CMK (cell line): ENCODE measurements at places on chromosomes 2 and 18.

- no peak for DNase-seq
Observed at GRCh38 chr2:19873014-19873413, 28.8 kb downstream of the TTC32 start.

DNA sequence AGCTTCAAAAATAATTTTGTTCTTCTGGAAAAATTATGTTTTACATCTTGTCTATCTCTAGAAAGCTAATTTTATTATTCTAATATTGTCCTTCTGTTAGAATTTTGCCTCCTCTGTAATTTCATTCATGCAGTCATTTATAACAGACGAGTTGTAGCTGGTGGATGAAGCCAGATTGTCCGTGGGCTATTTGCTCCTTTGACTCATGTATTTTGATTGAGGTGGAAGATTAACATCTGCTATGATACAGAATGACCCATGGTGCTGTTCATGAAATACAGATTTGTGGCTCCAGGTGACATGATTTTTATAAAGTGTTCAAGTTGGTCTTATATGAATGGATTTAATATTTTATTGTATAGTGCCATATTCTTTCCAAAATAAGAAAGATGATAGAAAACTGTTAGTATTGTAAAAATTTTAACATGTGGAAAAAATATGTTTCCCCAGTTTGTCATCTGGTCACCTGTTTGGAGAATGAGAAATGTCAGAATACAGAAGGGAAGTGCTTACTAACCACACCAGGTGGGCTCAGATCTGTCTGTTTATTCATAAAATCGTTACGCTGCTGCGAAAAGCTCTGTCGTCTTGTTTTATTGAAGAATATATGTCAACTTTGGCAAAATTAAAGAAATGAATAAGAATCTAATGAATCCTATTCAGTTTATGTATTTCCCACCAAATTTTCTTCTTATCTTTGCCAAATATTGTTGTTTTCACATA is 20.4 kb upstream of the L3MBTL4 start:
- DNase-seq = no peak

GRCh38 chr18:59512025-59512755 is 153.1 kb upstream of the LMAN1 start:
- DNase-seq = no peak

DNA sequence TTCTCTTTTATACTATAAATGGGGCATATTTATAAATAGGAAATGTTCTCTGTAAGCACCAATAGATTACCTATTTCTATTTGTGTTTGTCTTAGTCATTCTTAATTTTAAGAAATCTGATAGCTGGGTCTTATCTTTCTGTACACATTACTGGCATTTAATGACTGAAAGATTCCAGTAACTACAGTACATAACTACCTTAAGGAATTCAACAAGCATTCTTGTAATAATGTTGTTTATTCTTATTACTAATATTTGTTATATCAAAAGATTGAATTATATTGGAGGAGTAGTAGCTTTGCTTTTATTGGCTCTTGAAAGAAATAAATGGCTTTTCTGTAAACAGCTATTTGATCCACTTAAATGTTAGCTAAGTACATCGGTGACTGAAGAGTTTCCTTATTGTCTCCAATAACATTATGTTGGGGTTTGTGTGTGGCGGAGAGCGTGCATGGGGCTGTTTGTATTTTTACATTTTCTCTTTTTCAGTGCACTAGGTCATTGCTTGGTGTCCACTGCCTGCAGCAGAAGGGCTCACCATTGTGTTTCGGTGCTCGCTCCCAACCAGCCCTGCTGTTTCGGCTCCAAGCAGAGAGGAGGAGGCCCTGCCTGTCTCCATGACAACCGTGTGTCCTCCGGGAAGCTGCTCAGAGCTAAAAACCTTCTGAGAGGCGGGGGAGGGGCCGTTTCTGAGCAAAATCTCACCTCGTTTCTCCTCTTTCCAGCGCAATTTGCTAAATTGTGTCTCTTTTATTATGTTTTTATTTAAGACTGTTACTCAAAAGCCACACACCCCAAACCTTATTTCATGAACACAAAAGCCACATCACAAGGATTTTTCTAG is 112.5 kb upstream of the SLC38A11 start:
- no peak for DNase-seq

DNA sequence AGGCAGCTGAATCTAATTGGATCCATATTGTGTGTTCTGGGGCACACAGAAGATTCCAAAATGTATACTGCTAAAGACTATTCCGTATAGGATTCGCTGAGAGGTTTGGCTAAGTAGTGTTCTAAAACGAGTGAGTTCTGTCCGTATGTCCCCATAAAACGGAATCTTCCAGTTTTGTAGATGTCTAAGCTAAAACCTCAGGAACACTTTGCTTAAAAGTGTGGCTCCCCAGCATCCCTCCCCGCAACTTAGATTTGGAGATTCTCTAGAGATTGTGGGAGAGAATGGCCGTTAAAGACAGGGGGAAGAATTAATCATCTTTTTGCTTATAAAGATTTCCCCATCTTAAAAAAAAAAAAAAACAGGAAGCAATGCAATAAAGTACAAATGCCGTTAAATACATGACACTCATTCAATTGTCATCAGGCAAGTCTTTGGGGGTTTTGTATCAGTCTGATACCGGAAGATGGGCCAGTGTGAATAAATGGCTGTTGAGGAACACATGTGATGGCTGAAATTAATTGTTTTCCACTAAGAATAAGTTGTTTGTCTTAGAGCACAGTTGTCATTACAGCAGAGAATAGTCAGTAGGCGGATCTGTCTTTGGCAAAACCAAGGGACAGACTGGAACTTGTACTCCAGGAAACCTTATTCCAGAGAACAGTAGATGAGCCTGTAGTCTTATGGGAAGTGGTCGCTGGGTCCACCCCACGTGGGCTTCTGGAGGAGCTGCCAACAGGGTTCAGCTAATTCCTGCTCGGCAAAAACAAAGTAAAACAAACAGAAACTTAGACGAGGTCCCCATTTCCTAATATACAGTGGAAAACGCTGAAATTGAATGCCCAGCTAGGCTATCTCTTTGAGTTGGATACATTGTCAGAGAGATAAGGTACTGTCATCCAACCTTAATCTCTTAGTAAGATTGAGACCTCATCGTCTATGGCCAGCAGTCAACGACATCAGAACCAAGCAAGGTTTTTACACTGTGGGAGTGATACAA is 1.7 kb downstream of the EMILIN2 start:
- DNase-seq = no peak

- DNase-seq = no peak
Observed at GRCh38 chr2:15906778-15907177, 33.6 kb upstream of the MYCN start.

DNA sequence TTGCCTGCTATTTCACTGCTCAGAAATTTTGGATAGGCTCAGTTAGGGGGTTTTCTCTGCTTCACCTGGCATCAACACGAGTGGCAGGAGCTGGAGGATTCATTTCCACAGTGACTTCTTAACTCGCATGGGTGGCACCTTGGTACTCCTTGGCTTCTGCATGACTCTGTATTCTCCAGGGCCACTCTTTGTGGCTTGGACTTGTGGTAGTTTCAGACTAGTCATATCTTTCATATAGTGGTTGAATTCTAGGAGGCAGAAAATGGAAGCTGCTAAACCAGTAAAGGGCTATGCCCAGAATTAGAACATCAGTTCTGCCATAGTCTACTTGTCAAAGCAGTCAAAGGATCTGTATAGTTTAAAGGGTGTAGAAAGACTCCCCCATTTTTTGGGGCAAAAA is 6.8 kb downstream of the MAIP1 start:
- DNase-seq = no peak

- peak; percentile 72 for DNase-seq
Observed at GRCh38 chr2:237512774-237513466, 25.9 kb downstream of the MLPH start.

DNA sequence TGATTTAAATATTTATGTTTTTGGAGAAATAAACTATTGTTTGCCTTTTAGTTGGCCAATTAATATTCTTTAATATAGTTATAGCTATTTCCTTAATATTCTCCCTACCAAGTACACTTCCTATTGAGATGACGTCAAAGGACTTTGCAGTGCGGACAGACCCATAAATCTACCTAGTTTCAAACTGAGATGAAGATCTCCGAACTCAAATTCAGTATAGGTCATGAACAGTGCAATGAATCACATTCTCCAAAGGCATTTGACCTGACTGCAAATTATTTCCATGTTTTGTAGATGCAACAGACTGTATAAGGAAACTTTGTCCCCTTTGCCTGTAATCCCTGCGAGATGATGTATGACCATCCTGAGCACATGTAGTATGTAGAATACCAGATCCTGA is 342.6 kb upstream of the FIGN start:
- DNase-seq = no peak

DNA sequence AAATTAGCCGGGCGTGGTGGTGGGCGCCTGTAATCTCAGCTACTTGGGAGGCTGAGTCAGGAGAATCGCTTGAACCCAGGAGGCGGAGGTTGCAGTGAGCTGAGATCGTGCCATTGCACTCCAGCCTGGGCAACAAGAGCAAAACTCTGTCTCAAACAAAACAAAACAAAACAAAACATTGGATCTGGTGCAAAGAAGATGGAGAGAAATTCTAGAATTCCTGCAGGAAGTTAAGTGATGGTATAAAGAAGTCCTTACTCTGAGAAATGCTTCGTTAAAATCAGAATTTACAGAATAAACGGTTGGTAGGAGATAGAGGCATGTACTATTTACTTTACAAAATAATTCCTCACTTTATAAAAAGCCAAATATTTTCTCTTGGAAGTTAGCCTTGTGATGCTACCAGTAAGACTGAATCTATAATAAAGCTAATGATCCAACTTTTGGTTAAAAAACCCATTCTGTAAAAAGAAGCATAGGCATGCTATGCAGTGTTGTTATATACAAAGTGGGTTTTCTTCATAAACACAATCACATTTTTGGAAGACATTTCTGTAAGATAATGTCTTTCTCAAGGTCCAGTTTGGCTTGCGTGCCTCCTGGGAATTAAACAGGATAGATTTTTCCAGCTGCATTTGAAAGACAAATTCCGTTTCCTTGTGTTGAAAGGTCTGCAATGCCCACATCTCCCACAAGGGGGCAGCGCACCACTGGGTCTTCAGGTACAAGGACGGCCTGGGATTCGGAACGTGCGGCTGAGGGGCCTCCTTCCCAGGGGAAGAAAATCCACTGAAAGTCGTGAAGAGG is 35.6 kb upstream of the PNO1 start:
- DNase-seq = peak; percentile 65

GRCh38 chr2:233992513-233993217 is 57.8 kb upstream of the SPP2 start:
- no peak for DNase-seq

DNA sequence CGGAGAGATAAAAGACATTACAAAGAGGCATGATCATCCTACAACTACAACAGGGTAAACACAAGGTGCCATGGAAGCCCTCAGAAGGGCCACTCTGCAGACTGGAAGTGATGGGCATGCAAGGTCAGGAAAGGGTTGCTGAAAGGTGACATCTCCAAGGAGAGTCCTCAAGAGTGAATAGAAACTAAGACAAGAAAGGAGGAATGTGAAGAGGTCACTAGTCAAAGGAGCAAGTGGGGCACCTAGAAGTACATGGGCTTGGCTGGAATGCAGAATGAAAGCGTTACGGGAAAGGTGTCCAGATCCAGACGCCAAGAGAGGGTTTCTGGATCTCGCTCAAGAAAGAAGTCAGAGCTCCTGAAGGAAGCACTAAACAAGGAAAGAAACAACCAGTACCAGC is 314.3 kb downstream of the NBAS start:
- no peak for DNase-seq

DNA sequence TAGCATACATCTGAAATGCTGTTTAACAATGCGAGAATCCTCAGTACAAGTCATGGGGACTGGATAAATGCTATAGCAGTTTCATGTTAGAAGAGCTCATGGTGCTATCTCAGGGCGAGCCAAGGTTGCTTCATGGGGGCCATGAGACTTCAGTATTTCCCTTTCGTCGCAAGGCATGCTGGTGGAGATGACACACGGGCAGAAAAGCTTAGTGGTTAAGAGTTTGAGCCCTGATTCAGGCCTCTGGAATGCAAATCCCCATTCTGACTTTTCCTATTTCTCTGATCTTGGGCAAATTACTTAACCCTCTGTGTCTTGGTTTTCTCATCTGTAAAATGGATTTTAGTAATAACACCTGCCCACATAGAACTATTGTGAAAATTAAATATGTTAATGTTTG is 57.4 kb upstream of the EPHA4 start:
- no peak for DNase-seq

GRCh38 chr18:79933765-79934164 is 17.7 kb downstream of the SLC66A2 start:
- DNase-seq = no peak

GRCh38 chr2:203782262-203782976 is 76.0 kb downstream of the CD28 start:
- DNase-seq = peak; percentile 24

GRCh38 chr2:19799881-19800780 is 101.7 kb downstream of the TTC32 start:
- DNase-seq = no peak

- no peak for DNase-seq
Observed at GRCh38 chr2:67628892-67629291, 231.8 kb downstream of the ETAA1 start.

DNA sequence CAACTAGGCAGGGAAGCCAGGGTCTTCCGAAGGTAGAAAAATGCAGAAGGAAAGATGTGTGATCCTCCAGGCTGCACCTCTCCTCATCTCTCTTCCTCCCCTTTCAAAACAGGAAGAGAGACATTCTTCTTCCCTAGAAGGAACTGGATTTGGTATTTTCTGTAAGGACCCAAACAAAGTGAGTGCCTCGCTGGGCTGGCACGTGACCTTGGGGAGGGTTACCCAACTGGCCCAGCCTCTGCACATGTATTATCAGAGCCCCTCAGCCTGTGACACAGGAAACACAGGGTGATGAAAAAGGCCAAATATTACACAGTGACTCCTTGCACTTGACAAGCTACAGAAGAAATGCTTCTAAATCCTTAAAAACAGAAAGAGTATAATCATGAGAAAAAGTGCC is 2.3 kb downstream of the HJURP start:
- no peak for DNase-seq

GRCh38 chr2:3463944-3464343 is 55.4 kb downstream of the ADI1 start:
- no peak for DNase-seq

DNA sequence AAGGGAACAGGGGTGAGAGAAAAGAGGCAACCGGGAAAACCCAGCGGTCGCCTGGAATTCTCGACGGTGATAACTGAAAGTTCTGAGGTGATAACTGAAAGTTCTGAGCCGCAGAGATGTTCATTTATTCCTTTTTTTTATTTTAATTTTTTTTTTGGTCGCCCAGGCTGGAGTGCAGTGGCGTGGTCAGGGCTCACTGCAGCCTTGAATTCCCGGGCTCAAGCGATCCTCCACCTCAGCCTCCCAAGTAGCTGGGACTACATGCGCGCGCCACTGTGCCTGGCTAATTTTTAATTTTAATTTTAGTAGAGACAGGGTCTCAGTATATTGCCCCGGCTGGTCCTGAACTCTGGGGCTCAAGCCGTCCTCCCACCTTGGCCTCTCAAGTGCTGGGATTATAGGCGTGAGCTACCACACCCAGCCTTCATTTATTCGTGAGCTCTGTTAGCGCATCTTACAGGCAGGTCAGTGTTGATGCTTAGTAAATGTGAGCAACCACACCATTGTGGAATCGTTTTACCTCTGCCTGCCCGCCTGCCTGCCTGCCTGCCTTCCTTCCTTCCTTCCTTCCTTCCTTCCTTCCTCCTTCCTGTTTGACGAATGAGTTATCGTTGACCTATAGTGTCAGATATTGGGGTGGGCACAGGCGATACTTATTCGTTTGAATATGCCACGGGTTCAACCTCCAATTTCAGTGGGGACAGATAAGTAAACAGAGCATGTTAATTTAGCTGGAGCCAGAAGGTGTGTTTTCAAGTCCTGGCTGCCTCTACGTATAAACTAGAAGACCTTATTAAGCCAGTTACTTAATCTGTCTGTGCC is 557 bp upstream of the E2F6 start:
- no peak for DNase-seq

- DNase-seq = no peak
Observed at GRCh38 chr18:8257851-8258434, 351.3 kb upstream of the RAB12 start.
